ENCODE measurements at places on chromosomes 7 and 10.

GRCh38 chr10:103554488-103555324 is 61.2 kb downstream of the NEURL1 start:
- no peak for DNase-seq

DNA sequence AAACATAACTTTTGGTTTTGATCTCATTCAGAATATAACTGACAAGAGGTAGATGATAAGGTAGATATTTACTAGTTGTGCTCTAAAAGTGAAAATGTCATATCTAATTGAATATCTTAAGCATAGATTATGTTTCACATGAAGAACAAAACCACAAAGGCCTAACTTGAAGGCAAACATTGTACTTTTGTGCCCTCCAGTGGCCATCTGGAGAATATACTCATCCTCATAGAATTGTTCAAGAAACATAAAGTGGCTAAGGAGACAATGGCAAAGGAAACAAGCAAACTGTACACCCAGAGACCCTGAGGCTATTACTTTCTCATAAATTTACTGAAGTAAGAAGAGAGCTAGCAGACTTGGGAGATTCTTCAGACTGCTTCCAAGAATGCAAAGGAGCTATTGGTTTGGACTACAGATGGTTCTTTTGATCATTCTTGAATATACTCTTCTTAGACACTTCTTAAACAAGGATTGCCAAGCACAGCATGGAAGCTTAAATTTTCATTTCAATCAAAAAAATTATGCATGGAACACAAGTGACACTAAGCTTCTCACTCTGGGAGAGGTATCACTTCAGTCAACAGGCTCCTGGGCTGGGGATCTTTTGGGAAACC is 98.2 kb upstream of the DKK1 start:
- no peak for DNase-seq

DNA sequence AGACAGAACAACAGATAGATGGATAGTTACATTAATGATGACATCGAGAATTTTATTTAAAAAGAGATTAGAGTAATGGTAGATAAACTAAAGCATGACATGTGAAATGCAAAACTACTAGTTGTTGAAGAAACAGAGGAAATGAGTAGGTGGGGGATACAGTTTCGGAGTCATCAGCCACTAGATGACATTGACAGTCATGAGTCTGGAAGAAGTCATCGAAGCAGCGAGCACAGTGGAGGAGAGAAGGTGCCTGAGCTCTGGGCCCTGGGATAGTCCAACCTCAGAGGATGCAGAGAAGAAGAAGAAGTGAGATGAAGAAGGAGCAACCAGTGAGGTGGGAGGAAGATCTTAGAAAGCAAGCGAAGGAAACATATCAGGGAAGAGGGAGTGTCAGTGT is 20.2 kb upstream of the SEC61A2 start:
- no peak for DNase-seq

GRCh38 chr7:2539031-2539911 is 16.1 kb downstream of the BRAT1 start:
- no peak for DNase-seq

DNA sequence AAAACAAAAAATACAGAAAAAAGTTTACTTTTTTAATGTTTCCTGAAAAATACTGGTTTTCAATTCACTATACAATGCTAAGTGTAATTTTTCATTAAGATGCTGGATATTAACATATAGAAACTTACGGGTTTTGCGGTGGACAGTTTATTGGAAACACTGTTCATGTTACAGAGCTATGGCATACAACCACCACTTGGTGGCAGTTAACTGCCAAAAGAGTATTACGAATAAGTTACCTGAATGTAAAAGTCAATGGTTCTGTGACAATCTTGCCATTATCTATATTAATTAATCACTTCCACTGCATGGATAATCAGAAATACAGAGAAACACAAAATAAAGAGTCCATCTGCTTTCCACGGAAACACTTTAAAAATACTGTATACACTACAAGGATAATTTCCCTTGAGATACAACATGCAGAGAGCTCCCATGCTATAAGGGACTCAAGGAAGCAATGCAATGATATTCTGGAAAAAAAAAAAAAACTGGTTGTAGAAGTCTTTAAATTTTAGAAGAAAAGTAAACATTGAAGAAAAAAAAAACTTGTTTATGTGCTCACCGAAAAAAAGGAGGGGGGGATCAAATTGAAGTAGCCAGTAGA is 97.0 kb downstream of the TPK1 start:
- DNase-seq, result no peak

- DNase-seq, result no peak
Measured at GRCh38 chr10:122550427-122550826, 10.1 kb upstream of the DMBT1 start.

DNA sequence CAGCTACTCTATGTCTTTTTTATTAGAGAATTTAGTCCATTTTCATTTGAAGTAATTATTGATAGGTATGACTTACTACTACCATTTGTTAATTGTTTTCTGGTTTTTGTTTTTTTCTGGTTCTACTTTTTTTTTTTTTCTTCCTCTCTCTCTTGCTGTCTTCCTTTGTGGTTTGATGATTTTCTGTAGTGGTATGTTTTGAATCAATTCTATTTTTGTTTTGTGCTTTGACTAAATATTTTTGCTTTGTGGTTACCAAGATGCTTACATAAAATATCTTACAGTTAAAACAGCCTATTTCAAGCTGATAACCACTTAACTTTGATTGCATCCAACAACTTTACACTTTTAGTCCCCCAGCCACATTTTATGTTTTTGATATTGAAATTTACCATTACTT is 3.3 kb upstream of the OR2F2 start:
- no peak for DNase-seq

All from thoracic aorta (tissue), 2 donors.